Activated naive CD8-positive, alpha-beta T cell treated with anti-CD3 and anti-CD28 coated beads for 36 hours (primary cell): ENCODE measurements at places on chromosomes 3 and 15.

DNA sequence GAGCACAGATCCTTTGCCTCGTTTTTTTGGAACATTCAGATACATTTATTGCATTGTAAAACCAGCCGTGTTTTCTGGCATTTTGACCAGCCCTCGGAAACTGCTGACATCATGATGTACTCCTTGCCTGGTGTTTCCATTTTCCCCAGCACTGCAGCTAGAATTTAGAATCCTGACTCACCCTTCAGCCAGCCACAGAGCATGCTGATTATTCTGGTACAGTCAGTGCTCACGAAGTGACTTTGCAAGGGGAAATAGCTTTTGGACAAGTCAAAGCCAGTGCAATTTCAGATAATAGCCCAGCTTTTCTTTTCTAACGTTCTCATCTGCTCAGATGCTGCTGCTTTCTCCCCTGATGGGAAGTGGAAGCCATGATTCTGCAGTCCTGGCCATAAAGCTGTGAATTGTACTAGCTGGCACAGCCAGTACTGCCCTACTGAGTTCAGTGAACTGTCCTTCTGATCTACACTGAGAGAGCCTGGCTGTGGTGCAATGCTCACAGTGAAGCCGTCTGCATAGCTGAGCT, 12.1 kb upstream of the CNBP start:
- no peak for DNase-seq

- DNase-seq, result no peak
Observed at GRCh38 chr3:118949113-118949760, 85.4 kb downstream of the IGSF11 start.

DNA sequence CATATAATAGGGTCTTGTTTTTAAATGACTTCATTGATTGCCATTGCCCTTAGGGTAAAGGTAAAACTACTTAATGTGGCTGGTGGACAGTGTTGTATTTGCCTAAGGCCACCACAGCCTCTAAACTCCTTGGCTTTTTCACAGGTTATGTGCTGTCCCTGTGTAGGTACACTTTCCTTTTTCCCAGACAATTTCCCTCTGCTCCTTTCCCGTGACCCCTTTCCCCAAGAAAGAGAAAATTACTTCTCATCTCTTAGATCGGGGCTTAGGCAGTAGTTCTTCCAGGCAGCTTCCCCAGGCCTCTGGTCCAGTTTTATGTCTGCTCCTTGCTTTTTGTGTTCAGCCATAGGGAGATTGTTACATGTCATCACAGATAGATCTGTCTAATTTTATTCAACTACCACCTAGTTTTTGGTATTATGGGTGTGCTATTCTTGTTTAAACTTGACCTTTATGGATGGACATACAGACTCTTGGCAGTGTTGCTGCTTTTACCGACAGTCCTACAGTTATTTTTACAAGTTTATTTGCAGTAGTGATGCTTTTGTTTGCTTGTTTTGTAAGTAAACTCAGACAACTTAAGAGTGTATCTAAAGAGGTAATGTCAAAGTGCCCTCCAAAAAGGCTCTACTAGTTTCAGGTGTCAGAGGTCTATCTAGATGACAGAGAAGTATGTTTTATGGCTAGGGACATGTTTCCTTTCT, 20.5 kb upstream of the SCAANT1 start:
- no peak for DNase-seq

GRCh38 chr3:61600195-61600594, 38.8 kb downstream of the PTPRG start:
- no peak for DNase-seq

GRCh38 chr15:67838789-67839332, 984 bp downstream of the RNU6-1 start:
- DNase-seq, result no peak

DNA sequence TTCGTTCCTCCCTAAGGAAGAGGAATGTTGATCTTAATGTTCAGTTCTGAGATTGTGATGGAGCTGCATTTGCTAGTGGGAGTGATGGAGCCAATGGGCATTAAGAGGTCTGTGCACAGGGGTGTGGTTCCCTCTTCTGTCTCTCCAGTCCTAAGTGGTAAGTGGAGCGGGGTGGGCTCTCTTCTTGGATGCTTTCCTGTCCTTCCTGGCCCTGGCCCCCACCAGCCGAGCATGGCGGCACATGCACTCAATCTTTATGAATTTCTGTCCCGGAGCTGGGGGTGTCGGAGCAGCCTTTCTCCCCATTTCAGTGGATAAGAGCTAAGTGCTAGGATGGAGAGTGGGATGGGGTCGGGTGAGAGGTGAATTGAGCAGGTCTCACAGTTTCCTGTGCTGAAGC, 37.6 kb upstream of the ADCY5 start:
- no peak for DNase-seq

DNA sequence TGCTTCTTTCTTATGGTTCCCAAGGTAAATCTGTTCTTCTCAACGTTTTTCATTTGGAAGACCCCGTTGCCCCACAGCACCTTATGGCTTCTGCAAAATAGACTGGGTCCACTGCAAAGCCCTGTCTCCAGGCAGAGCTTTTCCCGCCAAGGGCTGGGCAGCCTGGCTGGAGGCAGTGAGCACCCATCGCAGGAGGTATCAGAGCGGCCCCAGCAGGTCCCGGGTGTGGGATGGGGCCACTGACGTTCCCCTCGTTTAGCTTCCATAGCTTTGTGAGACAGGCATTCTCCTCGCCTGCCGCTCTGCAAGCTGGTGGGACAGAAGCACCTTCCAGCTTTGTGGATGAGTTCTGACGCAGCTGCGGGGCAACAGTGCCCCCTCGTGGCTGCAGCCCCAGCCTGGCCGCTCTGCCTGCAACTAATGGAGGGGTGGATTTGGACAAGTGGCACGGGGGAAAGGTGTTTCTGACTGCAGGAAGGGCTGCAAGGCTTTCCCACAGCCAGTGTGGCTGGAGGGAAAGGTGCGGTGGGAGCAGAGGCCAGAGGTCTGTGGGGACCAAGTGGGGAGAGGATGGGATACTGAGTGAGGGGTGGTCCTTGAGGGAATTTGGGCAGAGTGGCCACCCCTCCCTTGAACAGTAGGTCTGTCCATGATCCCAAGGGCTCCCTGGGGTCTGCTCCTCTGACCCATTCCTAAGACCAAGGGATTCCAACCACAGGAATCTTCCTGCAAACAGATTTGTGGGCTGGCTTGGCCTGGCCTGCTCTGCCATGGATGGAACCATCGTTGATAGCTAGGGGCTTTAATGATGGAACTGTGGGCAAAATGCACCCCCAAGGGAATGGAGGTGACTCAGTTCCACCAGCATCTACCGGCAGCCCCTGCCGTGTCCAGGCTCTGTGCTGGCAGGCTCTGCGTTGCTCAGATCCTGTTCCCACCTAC, 99.4 kb downstream of the FBLN2 start:
- DNase-seq, result peak; percentile 79

DNA sequence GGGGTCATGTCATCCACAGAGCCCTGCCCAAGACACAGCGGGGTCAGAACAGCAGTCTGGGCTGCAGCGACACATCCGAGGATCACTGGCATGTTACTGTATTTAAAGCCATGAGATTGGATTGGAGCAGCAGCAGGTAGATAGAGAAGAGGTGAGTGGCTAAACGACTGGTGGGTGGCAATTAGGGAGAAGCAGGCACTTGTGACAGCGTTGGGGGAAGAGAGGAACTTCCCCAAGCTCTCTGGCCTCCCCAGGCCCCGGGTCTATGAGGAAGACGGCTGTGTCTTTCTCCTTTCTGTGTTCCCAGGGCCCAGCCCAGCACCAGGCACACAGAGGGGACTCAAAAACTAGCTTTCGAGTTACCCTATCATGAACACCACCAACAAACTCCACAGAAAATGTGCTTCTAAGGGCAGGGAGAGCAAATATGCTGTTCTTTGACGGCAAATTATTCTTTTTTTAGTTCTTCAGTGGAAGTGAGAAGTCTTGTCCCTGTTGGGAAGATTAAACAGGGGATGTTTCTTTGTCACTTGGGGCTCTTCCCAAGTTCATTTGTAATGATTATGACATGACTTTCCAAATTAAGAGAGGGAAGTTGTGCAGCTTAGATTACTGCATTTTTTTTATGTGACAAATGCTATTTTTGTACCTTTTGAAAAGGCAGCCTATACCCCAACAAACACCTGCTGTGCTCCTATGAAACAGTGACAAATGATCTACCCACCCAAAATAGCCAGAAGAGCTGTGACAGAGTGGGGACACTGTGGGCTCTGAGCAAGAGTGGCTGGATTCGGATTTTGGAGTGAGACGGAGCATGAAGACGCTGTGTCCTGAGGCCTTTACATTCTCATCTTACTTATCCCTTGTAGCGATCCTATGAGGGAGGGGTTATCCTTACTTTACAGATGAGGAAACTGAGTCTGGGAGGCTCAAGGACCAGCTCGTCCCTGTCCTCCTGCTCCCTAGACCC, 7.2 kb upstream of the SYNM start:
- no peak for DNase-seq

- no peak for DNase-seq
Observed at GRCh38 chr3:152060701-152061100, 187.3 kb downstream of the SUCNR1 start.

- no peak for DNase-seq
Observed at GRCh38 chr3:26799679-26800317, 177.2 kb downstream of the LRRC3B start.

DNA sequence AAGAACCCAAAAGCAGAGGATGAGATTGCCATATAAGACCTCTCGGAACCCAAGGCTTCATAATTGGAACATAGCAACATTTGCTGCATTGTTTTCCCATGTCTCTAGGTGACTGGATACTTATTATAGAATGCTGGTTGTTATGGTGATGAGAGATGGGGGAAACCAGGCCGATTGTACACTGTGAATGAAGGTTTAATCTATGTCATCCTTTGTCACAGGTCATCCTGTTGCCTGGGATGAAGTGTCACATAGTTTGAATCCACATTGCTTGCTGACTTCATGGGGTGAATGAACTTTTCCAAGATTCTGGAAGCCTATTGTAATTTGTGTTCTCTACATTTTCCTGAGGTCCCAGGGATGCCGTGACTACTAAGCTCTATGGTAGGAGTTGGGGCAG, 41.8 kb downstream of the CLEC3B start:
- DNase-seq, result no peak

- DNase-seq, result no peak
Observed at GRCh38 chr15:51938286-51938685, 33.3 kb downstream of the LEO1 start.

DNA sequence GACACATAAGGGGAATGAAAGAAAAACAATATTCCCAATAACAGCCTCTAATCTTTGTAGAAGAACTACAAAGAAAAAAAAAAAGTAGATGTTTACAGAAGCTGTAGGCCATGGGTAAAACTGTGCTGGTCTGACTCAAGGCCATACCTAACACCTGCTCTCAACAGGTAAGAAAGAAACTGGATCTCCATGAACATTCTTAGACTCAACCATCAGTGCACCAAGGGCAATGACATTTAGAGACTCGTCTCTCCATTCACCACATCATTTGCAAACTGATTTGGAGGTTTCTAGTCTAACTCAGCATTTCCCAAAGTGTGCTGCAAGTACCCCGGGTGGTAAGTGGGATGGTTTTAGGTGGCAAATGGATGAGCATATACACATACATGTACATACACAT, 164.2 kb downstream of the FOXP1 start:
- no peak for DNase-seq

- no peak for DNase-seq
Observed at GRCh38 chr3:44513513-44513912, 36.0 kb upstream of the ZNF445 start.

- peak; percentile 30 for DNase-seq
Observed at GRCh38 chr3:161349529-161350312, 21.6 kb downstream of the SPTSSB start.

GRCh38 chr3:48571938-48572337, 8.4 kb upstream of the UCN2 start:
- no peak for DNase-seq

DNA sequence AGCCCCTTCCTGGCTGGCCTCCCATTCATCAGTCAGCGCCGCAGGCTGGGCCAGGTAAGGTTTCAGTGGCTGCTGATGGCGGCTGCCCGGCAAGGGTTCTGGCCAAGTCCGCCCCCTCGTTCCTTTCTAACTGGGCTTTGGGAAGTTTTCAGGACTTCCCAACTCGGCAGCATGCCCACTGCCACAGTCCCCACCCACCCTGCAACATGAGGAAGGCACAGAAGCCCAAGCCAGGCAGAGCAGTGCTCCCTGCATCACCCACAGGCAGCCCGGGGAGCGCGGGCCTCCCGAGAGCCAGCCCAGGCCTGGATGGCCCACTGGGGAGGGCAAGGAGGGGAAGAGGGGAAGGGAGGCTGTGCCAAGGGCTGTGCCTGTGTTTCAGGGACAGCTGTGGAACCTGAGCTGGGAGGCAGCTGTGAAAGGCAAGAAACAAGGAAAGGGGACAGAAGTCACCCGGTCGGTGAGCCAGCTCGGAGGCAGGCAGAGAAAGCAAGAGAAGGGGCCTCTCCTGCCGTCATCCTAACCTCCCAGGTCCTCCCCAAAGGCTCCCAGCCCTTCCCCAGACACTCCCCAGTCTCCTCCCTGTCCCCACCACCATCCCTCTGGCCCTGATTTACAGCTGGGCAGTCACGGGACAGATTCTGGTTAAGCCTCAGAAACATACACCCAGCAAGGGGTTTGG, 73.9 kb downstream of the CPN2 start:
- no peak for DNase-seq

DNA sequence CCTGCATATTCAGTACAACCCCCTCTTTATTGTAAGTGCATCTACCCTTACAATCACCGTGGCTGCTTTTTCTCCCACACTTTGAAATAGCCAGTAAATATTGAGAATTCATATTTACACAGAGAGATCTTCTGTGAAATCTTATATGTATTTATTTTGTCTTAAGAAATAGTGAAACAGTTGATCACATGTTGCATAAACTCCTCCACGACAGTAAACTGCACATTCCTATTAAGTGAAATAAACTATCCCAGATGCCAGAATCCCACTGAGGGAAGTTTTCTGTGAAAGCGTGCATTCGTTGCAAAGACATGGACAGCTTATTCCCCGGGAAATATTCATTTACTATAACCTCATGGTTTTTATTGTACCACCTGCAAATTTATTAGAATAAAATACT, 796.0 kb downstream of the ROBO2 start:
- no peak for DNase-seq

DNA sequence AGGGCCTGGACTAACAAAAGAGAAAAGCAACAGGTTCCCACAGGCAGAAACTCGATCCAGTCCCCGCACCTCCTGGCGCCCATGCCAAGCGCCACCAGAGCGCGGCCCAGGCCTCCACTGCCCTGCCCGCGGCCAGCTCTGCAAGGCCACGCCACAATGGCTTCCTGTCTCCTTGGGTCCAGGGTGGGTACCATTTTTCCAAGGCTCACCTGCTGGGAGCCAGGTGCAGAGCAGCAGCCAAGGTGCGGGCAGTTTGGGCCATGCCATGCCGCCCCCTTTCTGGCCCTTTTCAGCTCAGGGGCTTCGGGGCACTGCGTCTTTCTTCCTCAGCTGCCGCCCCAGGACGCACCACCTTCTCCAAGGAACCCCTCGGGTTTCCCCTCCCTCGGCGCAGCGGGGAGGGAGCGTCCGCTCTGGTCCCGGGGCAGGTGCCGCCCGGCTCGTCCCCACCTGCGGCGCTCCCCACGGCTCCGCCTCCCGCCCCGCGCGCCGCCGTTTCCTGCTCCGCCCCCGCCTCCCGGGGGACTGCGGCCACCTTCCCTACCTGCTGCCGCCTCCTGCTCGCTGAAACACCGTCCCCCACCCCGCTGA, at the start of gene ILDR1:
TSS of gene ILDR1 (minus strand) at position 437 of the 591 bp plus-strand sequence. CDS start at position 267, 170 bp downstream.
- peak; percentile 29 for DNase-seq
